ENCODE measurements at places on chromosomes 1 and 21. TPM values are rescaled to one million over a fixed set of nuclear protein-coding genes. Genes with fewer than 3 reads are reported as not detected.

CHRM3 gene
- total RNA-seq: 12.6 TPM

CRYBG2 gene
- not detected for total RNA-seq

SPATA17 gene
- total RNA-seq: 0.28 TPM

ZNF670 gene
- 5.3 TPM for total RNA-seq

ADORA1 gene
- 0.70 TPM for total RNA-seq

ITLN2 gene
- 2.1 TPM for total RNA-seq

CHD5 gene
- total RNA-seq: 0.50 TPM

FMN2 gene
- 0.60 TPM for total RNA-seq

KLF17 gene
- total RNA-seq: 0.05 TPM

AMY1B gene
- total RNA-seq: 3.2 TPM

RBM11 gene
- 5.5 TPM for total RNA-seq

Data from ovary (tissue), 10 donors.